Activated naive CD8-positive, alpha-beta T cell treated with anti-CD3 and anti-CD28 coated beads for 36 hours (primary cell): ENCODE measurements at places on chromosomes 2 and 18.
A peak's percentile ranks its signal among the peaks of the same experiment; 100 is the strongest.

- peaks cover 8% of the 10 kb centered on the region for H3K4me1 ChIP-seq
- H3K27ac ChIP-seq = peak overlapping the region; percentile 35
- H3K36me3 ChIP-seq = peaks cover 16% of the 10 kb centered on the region
- no peak overlapping the region for H3K4me3 ChIP-seq
- DNase-seq = no peak
- no peaks in the 10 kb centered on the region for H3K27me3 ChIP-seq
Observed at GRCh38 chr18:3279201-3280185, 17.6 kb downstream of the MYL12B start.

DNA sequence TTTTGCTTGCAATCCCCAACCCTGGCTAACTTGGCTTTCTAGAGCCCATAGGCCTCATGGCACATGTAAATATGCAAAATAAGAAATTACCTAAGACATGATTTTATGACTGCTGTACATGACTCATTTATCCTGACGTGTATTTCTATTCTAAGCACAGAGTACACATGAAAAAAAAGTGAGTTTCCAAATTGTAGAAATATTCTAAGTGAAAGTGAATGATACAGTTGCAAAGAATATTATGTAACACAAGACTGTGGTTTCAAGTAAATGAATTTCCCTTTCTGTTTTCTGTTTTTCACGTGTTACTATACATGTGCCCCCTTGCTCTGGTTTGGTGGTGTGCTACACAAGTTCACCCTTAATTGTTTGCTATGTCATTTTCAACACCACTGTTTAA is 162.4 kb downstream of the LRP1B start:
- no peak overlapping the region for H3K4me3 ChIP-seq
- no peak overlapping the region for H3K27ac ChIP-seq
- H3K4me1 ChIP-seq = no peaks in the 10 kb centered on the region
- no peaks in the 10 kb centered on the region for H3K36me3 ChIP-seq
- no peak for DNase-seq
- no peaks in the 10 kb centered on the region for H3K27me3 ChIP-seq

DNA sequence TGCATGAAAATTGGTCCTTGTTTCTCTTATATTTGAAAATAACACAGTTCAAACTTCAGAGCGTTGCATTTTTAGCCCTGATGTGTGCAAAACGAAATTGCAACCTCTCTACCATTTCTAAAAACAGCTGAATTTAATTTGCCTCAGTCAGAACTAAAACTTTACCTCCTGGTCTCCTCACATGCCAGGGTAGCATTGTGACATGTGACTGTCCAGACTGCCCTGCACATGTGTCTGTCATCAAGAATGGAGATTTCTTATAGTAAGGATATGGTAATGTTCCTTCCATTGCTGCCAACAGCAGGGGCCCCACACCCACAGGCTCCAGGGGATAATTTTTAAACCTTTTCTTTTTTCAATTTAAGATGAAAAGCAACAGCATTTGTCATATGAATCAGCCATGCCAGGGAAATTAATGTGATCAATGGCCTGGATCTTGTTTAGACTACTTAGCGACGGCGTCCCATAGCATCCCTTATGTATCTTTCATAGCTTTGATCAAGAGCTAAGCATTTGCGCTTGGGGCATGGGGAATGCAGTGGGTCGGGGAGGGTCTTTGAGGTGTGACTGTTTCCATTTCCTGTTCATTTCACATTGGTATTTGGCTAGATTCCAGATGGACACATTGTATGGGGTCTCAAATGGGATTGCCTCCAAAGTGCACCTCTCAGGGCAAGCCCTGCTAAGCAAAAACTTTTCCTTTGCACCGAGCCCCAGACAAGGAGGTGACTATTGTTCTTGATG is 92.4 kb upstream of the RASGRP3 start:
- no peak overlapping the region for H3K27ac ChIP-seq
- H3K36me3 ChIP-seq = no peaks in the 10 kb centered on the region
- no peak for DNase-seq
- no peak overlapping the region for H3K4me3 ChIP-seq

GRCh38 chr2:236826606-236827156 is 257.1 kb downstream of the ACKR3 start:
- no peak overlapping the region for H3K27ac ChIP-seq
- peaks cover 1% of the 10 kb centered on the region for H3K27me3 ChIP-seq
- H3K4me3 ChIP-seq = no peak overlapping the region

DNA sequence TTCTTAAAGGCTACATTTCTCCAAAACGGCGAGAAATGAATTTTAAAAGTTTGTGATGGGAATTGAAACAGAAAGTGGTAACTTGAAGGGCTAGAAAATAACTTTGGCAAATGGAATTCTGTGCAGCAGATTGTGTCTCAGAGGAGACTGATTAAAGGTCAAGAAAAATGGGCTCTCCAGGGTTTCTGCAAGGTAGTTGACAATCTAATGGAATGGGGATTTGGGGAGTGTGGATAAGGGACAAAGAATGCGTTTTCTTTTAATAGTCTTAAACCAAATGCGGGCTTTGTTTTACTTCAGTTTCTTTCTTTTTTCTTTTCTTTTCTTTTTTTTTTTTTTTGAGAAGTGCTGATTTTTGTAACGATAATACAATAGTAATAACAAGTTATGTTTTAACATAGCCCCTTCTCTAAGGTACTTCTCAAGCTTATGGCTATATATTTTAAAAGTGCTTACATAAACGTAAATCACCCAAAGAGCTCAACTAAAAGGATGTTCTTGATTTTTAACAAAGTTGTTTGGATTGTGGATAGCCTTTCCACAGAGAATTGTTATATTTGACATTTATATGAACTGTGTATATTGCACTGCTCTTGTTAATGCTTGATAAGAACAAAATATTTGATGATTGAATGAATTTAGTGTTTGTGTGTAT is 36.6 kb downstream of the CAMKMT start:
- DNase-seq = no peak
- H3K4me3 ChIP-seq = no peak overlapping the region
- H3K4me1 ChIP-seq = peaks cover 11% of the 10 kb centered on the region
- H3K27ac ChIP-seq = no peak overlapping the region
- H3K27me3 ChIP-seq = no peaks in the 10 kb centered on the region

- H3K4me3 ChIP-seq = no peak overlapping the region
- H3K27ac ChIP-seq = no peak overlapping the region
- H3K27me3 ChIP-seq = no peaks in the 10 kb centered on the region
- H3K36me3 ChIP-seq = no peaks in the 10 kb centered on the region
- H3K4me1 ChIP-seq = no peaks in the 10 kb centered on the region
Observed at GRCh38 chr2:128563348-128563687, 244.7 kb upstream of the HS6ST1 start.
